Activated CD4-positive, alpha-beta memory T cell treated with anti-CD3 and anti-CD28 coated beads, Interleukin-2, amount 10 ng/mL, durations not matched to agents 7 days and 5 days (primary cell): ENCODE measurements at places on chromosomes 16 and 17. TPM values are rescaled to one million over a fixed set of nuclear protein-coding genes. Genes with fewer than 3 reads are reported as not detected.

HOXB4 gene
- 7.0 TPM for total RNA-seq

FA2H gene
- 0.50 TPM for total RNA-seq

C17orf67 gene
- 4.1 TPM for total RNA-seq

PLCG2 gene
- total RNA-seq, result 13.3 TPM

DNA sequence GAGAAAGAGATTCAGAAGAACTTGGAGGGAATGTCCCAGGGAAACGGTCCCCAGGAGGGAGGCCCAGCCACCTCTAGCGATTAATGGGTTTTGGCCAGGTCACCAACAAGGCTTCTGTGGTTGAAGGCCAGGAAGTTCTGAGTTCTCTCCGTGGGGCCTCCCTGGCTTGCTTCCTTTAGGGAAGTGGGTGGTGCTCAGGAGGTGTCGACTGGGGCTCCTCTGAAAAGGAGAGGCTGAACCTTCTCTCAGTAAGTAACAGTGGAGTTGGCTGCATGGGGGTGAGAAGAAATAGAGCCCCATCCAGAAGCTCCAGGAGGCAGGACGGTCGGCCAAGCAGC is 77.1 kb upstream of the GSE1 start:
- DNase-seq, result no peak

DNA sequence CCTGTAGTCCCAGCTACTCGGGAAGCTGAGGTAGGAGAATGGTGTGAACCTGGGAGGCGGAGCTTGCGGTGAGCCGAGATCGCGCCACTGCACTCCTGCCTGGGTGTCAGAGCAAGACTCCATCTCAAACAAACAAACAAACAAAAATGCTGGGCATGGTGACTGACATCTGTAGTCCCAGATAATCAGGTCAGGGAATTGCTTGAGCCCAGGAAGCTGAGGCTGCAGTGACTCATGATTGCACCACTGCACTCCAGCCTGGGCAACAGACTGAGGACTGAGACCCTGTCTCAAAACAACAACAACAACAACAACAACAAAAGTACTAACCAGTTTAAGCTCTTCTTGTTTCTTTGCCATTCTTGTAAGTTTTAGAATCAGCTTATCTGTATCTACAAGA is 383.0 kb upstream of the PMFBP1 start:
- no peak for DNase-seq

DNA sequence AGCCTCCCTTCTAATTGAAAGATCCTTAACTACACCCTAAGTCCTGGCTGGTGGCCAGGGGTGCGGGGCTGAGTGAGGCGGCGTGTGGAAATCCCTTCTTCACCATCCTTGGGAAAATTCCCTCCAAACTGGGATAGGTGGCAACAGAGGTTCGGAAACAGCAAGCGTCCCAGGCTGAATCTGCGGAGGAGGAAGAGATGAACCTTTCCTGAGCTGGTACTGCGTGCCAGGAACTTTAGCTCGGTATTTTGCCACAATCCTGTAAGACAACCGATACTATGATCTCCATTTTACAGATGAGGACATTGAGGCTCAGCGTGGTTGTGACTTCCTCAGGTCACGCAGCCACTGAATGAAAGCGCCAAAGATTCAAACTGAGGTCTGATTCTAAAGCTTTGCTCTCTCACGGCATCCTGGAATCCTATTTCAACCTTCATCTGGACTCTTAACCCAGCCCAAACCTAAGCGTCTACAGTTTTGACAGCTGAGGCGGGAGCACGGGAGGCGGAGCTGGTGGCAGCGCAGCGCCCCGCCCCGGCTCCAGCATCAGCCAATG is 583 bp upstream of the CYLD start:
- DNase-seq, result no peak

DNA sequence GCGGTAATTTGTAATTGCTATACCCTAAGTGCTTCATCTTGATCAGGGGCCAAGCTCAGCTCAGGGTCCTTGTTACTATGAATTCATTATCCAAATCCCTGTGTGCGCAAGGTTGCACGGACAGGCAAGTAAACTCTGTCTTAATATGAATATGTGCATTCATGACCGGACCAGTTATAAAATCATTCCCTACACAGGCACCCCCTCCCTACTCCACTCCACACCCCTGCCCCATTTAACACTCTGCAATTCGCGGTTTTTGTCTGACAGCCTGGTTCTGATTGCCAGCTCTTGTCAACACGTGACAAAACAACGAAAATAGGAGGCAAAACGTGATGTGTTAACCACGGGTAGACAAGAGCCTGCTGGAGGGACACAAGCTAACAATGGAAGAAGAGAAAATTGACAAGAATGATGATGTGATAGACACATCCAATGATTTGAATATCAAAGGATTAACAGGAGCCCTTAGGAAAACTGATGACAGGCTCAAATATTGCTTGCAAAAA is 76.5 kb downstream of the CACNG3 start:
- no peak for DNase-seq

GRCh38 chr16:88686062-88686438 is 257 bp downstream of the SNAI3 start:
- no peak for DNase-seq

DNA sequence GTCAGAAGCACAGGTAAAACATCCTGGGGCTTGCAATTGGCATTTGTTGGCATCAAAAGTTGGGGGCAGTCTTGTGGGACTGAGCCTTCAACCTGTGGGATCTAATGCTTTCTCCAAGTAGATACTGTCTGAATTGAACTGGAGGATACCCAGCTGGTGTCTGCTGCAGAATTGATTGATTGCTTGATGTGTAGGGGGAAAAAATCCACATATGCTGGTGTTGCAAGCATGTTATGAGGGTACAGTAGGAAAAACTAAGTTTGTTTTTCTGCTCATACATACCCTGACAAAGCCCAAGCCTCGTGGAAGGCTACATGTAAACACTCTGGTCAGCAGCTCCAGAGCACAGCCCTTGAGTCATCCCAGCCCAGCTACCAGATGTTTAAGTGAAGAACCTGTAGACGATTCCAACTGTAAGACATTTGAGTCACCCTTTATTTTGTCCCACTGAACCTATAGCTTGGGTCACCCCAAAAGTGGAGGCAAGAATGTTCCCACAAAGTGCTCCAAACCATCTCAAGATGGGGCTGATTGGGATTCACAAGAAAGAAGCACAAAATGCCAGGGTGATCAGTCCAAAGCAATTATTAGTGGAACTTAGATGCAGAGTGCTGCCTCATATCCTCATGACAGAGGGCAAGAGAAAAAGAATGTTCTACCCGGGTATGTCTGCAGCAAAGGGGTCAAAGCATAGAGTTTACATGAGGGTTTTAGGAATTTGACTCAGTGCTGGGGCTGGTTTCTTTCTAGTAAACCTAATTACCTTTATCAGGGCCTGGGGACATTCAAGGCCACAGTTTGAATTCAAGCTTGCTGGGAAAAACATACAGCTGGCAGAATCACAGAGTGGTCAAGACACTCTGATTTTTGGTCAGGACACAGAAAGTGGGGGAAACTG is 9.6 kb upstream of the APPBP2 start:
- DNase-seq, result no peak

- no peak for DNase-seq
Observed at GRCh38 chr16:81457326-81458133, 12.9 kb downstream of the CMIP start.

DNA sequence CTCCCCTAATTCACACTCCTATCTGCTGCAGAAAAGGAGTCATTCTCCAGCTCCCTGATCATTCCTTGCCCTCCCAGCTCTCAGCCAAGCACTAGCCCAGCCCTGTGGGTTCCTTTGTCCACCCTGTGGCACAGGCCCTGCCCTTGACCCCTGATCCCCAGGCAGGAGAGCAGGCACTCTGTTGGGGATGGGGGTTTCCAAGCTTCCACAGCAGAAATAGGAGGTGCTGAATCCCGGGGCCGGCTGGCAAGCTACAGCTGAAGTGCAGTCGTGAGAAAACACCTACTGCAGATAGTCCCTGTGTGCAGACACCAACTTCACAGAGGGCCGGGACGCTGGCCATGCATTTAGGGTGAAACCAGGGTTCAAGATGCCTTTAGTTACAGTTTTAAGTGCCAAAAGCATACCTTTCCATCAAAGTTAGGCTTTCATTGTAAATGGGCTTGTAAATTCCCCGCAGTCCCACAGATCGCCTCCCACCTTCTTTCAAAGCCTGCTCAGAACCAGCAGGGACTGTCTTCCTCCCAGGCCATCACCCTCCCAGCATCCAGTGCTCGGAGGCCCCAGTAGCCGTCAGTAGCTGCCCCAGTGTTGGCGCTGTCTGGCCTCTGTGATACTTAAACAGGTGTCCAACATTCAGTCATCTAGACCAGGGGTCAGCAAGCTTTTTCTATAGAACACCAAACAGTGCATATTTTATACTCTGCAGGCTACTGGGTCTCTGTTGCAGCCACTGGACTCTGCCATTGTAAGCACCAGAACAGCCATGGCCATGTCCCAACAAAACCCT is 10.6 kb downstream of the CPSF4L start:
- no peak for DNase-seq

DNA sequence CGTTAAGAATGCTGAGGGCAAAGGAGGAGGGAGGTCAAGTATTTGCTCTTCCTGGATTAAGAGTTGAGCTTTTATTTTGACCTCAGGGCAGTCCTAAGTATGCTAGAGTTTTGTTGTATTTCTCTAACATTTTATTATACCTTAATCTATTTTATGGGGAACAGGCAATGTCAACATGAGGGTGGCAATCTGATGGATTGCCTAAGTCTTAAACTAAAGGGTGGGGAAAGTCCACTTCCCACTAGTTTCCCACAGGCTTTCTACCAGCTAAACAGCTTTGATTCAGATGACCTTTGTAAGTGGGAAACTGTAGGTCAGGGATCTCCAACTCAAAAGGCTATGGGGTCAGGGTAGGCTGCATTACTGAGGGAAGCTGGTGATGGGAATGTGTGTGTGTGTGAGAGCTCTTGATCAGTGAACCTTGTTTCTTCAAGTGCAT is 24.9 kb downstream of the HSD17B2 start:
- DNase-seq, result no peak

DNA sequence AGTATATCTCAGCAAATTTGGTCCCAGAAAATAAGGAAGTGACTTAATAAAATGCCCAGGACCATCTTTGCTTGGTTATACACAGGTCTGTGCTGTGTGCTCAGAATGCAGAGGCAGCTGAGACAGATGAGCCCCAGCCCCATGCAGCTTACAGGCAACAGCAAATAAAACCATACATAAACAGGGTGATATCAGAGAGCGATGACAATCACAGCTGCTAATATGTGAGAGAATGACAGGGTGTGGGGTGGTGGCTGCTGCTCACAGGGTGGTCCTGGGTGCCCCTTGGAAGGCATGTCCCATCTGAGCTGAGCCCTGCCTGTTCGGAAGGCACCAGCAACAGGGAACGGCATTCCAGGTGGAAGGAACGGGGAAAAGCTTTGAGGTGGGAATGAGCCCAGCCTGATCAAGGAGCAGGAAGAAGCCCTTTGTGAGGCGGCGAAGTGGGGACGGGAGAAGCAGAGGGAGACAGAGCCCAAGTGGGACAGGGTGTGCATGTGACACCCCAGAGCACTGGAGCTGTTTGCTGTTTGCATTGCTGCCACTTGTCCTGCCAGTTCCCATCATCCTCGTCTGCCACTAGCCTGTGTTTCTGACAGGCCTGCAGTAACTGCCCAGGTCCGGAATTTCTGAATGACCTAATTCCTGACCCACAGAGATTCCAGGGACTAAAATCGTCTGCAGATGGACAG is 150.5 kb downstream of the KATNIP start:
- DNase-seq, result no peak

DNA sequence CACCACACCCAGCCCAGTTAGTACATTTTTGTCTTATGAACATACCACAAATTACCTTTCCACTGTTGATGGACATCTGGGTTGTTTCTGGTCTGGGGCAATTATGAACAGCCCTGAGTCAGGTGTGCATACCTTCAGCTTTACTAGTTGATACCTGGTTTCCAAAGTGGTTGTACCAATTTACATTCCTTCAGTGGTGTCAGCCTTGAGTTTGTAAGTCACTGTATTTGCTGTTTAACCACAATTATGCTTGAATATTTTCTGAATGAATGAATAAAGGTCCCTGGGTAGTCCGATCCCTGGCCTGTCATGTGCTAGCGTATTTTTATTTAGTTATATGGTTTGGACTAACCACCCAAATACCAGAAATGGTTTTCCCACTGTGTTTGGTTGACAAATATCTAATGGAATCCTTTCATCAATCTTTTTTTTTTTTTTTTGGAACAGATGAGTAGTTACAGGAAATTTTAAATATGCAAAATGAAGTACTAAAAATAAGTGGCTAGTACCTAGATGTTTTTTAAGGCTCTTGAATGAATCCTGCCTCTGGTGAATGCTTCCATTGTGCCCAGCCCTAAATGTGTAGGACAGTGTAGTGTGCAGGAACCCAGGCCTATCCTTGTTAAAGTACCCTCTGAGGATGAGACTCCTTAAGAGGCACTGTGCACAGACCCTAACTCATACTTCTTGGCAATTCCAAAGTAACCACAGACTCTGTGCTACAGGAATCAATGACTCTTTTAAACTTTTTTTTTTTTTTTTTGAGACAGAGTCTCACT is 3.7 kb downstream of the DUSP14 start:
- DNase-seq, result no peak

DNA sequence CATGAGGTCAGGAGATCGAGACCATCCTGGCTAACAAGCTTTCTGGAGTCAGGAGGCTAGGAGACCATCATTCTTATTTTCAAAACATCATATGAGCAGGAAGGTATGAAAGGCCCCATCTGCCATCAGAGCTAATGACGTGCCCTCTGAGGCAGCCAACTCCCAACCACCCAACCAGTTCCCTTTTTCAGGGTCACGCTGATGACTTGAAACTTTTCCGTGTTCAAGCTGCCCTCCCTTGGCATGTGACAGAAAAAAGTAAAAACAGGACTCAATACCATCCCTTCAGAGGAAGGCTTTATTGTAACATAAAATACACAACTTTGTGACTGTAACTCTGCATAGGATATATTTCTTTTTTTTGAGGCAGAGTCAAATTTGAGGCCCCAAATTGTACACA is 4.6 kb upstream of the GHDC start:
- no peak for DNase-seq

GRCh38 chr16:69600202-69600601 is 34.4 kb downstream of the NFAT5 start:
- DNase-seq, result no peak

- no peak for DNase-seq
Observed at GRCh38 chr17:67633751-67634211, 84.0 kb upstream of the NOL11 start.

DNA sequence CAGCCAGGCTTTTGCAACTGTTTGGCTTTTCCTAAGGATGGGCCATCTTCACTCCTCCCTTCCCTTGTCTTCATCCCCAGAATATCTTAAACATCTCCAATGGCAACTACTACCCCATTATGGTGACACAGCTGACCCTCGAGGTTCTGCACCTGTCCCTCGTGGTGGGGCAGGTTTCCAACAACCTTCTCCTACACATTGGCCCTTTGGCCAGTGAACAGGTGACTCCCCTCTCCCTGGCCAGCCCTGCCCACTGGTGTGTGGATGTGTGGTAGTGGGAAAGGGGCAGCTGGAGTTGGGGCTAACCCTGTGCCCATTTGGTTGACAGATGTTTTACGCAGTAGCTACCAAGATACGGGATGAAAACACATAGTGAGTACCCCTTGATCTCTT is 4.7 kb downstream of the TMEM106A start:
- DNase-seq, result no peak

GRCh38 chr17:79840269-79840988 is 1.2 kb upstream of the CBX4 start:
- DNase-seq, result peak; percentile 46
